ENCODE measurements at places on chromosomes 1 and 21.

- DNase-seq, result peak; percentile 77
Measured at GRCh38 chr1:110879758-110880606, 7.0 kb downstream of the CD53 start.

DNA sequence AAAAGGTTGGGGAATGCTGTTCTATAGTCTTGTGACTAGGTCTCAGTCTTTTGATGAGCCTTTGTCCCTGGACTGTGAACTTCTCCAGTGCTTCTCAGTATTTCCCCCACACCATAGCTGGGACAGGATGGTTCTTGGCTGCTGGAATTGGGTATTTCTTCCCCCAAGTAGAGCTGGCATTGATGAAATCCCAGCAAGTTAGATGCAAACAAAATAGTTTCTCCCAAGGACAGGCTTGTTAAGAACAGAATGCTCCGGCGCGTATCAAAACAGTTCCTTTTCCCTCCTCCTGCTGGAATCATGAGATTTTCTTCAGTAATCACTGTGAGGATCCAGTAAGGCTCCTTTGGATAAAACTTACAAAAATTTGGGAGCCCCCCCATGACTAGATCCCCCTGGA, 162.6 kb downstream of the PIK3R3 start:
- DNase-seq, result no peak

GRCh38 chr21:43783098-43783700, 6.2 kb upstream of the RRP1 start:
- DNase-seq, result no peak

DNA sequence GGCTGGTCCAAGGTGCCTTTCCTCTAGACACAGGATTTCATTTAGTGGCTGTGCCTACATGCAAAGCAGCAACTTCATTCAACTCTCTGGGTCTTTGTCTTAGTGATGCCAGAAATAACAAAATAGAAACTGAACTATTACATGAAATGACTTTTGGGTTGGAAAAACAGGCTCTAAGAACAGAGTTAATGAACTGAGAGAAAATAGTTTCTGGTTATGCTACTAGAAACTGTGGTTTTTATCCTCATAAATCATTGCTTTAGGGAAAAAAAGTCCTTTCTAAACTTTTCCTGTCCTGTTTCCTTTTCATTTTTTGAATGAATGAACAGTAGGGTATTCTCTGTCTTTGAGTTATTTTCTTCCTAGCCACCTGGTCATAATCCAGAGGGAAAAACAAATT, 424.0 kb downstream of the KIF26B start:
- no peak for DNase-seq

DNA sequence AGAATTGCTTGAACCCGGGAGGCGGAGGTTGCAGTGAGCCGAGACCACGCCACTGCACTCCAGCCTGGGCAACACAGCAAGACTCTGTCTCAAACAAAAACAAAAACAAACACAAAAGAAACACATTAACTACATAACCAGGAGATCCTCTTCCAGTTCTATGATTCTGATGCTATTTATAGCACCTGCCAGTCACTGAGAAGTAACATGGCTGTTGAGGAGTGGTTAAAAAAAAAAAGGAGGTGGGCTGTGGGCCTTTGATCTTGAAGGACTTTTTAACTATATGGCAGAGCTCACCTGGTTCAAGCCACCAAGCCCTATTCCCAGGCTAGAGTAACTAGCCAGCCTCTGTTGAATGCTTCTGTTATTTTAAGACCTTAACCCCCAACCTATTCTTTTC, 148.8 kb downstream of the ZBTB18 start:
- no peak for DNase-seq

DNA sequence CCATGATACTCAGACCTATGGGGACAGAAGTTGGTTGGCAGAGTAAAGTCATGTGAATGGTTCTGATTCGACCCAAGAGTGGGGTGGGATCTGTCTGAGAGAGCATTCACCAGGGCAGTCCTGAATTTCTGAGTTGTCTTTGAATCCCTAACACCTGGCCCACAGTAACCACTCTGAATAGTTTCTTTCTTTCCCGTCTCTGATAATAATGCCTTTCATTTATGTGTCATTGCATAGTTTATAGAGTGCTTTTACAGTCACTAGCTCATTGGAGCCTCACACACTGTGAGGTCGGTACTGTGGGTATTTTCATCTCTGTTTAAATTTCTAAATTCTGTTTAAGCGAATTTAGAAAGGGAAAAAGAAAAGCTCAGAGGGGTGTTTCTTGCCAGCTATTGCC, 147.1 kb downstream of the C1orf21 start:
- no peak for DNase-seq

DNA sequence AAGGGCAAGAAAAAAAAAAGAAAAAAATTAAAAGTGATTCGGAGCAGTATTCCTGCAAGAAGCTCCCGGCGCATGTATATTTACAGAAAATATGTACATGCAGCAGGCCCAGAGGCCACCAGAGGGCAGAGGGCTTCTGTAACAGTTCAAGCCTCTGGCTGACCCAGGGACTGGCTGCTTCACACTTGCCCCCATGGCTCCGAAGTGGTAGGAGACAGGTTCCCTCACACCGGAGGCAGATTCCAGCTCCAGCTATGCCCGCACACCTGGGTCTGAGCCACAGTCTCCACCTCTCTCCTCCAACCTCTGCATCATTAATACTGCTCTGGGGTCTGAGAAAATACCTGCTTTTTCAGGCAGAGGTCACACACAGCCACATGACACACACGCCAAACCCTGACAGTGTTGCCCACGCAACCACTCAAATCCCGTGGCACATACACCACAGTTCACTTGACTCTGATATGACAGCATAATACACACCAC, 2.2 kb upstream of the ARHGAP30 start:
- peak; percentile 72 for DNase-seq

DNA sequence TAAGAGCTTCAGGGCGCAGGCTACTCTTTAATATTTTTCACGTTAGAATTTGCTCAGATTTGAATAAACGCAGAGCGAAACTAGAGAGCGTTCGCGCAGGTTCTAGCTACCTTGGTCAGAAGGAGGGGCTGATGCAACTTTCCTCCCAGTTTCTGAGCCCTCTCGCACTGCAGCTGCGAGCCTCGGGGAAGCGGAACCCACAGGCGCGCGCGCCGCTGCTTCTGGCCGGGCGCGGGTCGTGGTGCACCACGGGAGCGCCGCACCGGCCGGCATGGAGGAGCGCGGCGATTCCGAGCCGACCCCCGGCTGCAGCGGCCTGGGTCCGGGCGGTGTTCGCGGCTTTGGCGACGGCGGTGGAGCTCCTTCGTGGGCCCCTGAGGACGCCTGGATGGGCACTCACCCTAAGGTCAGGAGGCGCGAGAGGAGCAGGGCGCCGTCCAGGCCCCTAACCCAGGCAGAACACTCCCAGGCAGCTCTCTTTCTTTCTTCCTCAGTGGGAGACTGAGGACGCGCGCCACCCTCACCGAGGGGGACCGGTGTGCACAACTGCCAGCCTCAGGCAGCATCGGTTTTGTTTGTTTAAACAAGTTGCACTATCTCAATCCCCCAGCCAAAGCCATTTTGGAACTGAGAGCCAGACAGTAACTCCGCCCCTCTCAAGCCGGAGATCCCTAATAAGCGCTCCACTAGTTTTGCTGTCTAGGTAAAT, at the start of gene TSEN15:
Gene TSEN15, plus strand, starts transcription at position 246 of the 709 bp plus-strand sequence. Its CDS starts 26 bp downstream, at position 272.
- peak; percentile 65 for DNase-seq

- DNase-seq, result no peak
Measured at GRCh38 chr1:66552287-66552686, 18.3 kb downstream of the SGIP1 start.

GRCh38 chr1:27864264-27864895, 8.0 kb upstream of the THEMIS2 start:
- peak; percentile 73 for DNase-seq

GRCh38 chr1:47689894-47690293, 252.1 kb downstream of the FOXD2 start:
- DNase-seq, result no peak

DNA sequence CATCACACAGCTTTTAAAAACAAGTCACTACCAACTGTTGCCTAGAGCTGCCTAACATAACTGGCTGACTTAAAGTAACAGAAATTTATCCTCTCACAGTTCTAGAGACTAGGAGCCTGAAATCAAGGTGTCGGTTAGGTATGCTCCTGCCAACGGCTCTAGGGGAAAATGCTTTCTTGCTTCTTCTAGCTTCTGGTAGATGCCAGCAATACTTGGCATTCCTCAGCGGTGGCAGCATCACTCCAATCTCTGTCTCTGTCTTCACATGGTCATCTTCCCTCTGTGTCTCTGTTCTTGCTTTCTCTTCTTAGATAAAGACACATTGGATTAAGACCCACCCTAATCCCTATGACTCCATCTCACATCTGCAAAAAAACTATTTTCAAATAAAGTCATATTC, 51.5 kb downstream of the DMRTA2 start:
- no peak for DNase-seq

- no peak for DNase-seq
Measured at GRCh38 chr21:46029186-46029924, 47.8 kb downstream of the COL6A1 start.

- DNase-seq, result peak; percentile 29
Measured at GRCh38 chr1:147598621-147599361, 57.5 kb downstream of the BCL9 start.

GRCh38 chr1:168628807-168629206, 52.4 kb downstream of the XCL1 start:
- no peak for DNase-seq

DNA sequence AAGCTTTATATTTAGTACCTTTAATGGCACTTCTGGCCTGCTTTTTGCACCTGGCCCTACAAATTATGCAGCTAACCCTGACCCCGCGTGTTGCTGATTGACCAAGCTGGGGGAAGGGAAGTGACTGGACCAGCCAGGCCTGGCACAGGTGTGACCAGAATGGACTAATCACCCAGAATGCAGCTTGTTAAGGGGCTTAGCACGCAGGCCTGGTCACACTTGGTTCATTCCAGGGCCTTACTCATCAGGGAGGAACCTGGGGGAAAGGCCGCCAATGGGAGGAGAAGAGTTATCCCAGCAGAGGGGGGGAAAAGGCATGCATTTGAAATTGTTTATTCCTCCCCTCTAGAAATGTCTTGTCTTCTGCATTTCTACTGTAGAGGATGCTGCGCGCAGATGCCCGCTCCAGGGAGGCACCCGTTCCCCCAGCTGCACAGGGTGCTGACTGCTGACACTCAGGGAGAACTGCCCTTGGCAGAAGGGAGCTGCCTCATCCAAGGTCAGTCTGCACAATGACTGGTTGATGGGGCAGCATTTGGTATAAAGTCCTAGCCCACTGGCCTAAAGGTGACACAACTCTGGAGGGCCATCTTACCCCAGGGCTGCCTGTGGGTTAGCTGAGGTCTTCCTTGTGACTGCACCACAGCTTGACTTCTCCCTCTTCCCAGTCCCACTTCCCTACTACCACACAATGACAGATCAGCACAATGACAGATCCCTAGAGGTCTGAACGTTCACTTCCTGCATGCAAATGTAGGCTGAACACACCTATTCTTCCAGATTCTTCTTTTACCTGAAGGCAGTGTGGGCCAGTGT, 29.0 kb downstream of the DHCR24 start:
- DNase-seq, result no peak

GRCh38 chr21:16900685-16901084, 612.2 kb upstream of the CXADR start:
- DNase-seq, result no peak

DNA sequence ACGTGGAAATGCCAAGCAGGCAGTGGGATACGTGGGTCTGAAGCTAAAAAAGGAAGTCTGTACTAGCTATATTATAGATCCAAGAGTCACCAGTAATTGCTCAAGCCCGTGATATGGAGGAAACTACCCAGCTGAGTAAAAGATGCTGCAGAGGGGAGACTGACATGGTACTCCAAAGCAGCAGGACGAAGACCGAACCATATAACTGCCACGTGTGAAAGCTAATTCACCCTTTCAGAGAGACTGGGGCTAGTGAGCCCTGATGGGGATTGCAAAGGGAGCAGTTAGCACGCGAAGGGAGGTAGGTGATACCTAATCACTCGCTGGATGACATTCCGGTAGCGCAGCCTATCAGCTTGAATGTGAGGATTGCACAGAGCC, 316 bp downstream of the AP4B1 start:
- no peak for DNase-seq
